ENCODE measurements at places on chromosomes 7 and 10.

DNA sequence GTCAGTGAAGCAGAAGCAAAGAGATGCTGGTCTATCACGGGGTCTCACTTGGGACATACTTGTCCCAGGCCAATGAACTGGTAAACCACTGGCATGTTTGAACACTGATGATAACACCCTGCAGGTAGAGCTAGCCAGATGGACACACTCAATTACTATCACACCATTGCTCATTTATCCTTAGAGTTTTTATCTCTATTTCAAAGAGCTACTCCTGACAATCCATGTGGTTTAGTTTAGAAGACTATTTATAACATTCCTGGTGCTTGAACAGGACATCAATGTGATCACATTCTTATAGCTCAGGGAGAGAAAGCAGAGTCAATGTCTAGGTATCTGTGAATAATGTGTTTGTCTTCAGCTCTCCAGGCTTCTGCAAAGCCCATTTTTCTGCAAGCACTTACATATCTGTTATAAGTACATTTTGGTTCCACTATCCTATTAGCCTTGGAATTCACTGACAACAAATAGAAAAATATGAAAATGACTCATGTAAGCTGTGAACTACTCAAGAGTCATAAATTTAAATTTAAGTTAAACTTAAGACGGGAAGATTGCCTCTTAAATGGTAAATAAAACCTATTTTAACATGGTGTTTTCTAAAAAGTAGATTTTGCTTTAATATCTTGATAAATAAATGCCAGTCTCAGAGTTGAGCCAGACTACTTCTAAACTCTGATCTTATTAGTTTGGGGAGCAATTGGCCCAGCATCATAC, 106.7 kb upstream of the MBL2 start:
- DNase-seq, result no peak

DNA sequence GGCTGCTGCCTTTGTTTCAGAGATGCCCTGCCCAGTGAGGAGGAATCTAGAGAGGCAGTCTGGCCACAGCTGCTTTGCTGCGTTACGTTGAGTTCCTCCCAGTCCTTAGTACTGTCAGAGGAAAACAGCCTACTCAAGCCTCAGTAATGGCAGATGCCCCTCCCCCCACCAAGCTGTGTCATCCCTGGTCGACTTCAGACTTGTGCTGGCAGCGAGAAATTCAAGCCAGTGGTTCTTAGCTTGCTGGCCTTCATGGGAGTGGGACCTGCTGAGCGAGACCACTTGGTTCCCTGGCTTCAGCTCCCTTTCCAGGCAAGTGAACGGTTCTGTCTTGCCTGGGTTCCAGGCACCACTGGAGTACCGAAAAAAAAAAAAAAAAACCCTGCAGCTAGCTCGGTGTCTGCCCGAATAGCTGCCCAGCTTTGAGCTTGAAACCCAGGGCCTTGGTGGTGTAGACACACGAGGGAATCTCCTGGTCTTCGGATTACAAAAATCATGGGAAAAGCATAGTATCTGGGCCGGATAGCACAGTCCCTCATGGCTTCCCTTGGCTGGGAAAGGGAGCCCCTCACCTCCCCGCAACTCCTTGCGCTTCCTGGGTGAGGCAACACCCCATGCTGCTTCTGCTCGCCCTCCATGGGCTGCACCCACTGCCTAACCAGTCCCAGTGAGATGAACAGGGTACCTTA, 9.1 kb downstream of the SDHAF3 start:
- DNase-seq, result no peak

DNA sequence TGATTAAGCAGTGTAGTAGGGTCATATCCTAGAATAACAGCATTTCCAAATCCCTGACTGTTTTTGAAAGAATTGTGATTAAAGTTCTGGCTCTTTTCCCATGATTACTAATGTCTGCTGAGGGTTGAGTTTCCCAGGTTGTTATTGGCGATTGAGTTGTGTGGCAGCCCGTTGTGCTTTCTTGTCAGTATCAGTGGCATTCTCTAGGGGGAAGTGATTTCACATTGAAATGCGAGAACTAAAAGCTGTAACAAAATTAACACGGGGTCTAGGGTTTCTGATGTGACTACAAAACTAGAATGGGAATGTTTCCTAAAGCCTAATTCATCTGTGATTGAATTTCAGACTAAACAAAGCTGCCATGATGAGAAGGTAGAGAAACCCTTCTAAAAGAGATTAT, 349.4 kb downstream of the EXOC4 start:
- no peak for DNase-seq

GRCh38 chr7:2032876-2033407, 199.8 kb downstream of the MAD1L1 start:
- no peak for DNase-seq

DNA sequence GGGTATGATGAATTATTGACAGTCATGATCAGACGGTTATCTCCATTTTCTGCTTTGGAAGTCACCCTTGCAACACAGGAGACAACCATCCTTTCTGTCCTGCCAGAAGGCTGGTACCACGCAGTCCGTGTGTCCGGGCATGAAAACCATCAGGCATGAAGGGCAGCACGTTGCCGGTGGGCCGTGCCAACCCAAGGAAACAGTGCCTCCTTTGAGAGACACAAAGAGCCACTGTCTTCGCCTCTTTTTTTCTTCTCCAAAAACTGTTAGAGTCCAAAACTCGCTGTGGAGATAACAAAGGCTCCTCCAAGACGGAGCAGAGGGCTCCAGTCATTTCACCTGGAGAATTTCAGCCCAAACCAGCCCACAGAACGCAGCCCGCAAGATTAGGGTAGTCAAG, 60.4 kb upstream of the ARHGAP21 start:
- no peak for DNase-seq

GRCh38 chr10:119026301-119027110, 3.0 kb upstream of the NANOS1 start:
- DNase-seq, result no peak

DNA sequence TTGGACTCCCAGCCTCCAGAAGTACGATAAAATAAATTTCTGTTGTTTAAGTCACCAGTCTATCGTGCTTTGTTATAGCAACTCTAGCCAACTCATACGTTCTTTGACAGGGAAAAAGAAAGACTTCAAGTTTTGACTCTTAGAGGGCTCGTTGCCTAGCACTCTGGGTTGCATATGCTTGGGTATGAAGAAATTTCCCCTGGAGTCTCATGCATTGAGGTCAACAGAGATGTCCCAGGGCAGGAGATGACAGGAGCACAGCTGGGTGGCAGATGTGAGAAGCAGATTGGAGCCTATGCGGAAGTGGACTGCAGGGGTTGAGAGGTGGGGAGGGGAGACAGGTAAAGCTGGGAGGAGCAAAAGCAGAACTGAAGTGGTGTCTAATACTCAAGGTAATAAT, 63.3 kb upstream of the JAZF1 start:
- no peak for DNase-seq

- no peak for DNase-seq
Measured at GRCh38 chr10:58952747-58953466, 223.5 kb upstream of the PHYHIPL start.

GRCh38 chr7:29588900-29589696, 25.5 kb downstream of the PRR15 start:
- no peak for DNase-seq

DNA sequence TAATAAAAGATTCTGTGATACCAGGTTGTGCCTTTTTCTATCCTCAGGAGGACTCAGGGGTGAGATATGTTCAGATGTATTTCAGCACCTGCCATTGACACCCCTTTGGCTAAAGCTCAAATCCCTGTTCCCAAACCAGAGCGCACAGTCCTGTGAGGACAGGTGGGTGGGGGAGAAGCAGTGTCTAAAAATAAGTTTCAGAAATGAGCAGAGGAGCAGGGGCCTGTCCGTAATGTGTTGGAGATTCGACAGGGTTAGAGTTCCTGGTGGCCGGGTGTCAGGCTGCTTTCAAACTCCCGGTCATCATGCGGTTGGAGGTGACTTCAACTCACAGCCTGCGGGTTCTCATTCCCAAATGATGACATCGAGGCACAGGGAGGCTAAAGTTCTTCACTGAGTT, 211.5 kb downstream of the KLF6 start:
- DNase-seq, result no peak

DNA sequence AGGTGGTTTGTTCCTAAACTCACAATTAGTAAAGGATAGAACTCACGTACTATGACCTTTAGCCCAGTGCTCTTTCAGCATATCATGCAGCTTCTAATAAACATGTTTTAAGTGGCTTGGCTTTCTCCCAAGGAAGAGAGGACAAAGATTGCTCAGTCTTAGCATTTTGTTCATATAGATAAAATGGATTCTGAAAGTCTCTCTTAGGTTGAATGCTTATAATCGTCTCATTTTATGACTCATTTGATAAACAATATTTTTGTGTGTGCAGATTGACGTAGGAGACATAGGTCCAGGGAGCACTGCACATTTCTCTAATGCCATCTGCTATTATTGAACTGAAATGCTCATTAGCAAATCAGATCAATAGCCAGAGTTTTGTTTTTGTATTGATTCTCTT, 44.8 kb downstream of the GNAT3 start:
- DNase-seq, result no peak

- DNase-seq, result no peak
Measured at GRCh38 chr7:151695951-151696541, 176.4 kb upstream of the RHEB start.

DNA sequence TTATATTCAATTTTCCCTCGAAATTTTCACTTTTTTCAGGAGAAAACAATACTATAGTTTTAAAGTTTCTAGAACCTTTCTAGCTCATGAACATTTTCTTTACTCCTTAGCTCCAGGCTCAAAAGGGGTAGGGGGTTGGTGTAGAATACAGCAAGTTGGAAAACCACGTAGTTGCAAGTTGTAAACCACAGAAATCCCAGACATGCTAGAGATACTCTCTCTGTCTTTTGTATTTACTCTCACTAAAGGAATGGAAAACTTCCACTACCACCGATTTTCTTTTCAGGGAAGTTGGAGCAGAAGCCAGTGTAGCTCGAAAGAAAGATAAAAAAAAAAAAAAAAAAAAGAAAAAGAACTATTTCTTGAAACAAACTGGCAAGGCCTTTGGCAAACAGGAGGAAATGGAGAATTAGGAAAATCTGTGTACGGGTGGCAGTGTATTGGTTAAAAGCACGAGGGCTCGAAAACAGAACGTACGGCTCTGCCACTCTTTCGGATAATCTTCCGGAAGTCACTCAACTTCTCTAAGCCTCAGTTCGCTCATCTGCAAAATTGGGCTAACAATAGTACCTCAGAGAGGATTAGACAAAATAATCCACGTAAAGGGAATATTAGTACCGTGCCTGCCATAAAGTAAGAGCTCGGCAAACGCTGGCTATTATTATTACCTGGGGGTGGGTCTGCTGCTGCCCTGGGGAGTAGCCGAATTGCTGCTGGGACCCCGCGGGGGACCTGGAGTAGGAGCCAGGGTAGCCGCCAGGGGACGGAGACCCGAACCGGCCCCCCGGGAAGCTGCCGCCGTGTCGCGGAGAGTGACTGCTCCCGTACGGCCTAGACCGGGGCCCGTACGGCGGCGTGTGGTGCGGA, 628 bp downstream of the MPLKIP start:
- DNase-seq, result no peak

DNA sequence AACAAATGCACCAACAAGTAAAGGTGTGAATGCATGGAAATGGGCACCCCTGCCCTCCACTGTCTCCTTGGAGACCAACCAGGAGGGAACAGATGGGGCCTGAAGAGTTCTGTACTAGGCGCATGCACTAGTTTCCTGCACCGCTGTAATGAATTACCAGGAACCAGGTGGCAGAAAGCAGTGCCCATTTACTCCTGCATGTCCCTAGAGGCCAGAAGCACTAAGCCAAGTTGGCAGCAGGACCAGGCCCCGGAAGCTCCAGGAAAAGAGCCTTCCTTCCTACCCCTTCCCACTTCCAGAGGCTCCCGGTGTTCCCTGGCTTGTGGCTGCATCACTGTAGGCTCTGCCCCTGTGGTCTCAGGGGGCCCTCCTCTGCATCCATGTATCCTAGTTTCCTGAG, 237.5 kb upstream of the PPP2R2D start:
- no peak for DNase-seq

GRCh38 chr10:93334901-93335327, 147.2 kb downstream of the MYOF start:
- no peak for DNase-seq

DNA sequence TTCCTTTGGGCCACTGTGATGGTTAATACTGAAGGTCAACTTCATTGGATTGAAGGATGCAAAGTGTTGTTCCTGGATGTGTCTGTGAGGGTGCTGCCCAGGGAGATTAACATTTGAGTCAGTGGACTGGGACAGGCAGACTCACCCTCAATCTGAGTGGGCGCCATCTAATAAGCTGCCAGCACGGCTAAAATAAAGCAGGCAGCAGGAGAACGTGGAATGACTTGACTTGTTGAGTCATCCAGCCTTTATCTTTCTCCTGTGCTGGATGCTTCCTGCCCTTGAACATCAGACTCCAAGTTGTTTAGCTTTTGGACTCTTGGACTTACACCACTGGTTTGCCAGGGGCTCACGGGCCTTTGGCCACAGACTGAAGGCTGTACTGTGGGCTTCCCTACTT, 1046.9 kb downstream of the TYW1 start:
- no peak for DNase-seq

Data from stimulated activated CD4-positive, alpha-beta T cell treated with anti-CD3 and anti-CD28 coated beads, Interleukin-2, amount 100 ng/mL, for 4 hours (primary cell).